T-helper 17 cell (primary cell): ENCODE measurements at places on chromosomes 5 and 9.

- no peak for DNase-seq
Measured at GRCh38 chr9:122036408-122036807, 56.7 kb downstream of the TTLL11 start.

DNA sequence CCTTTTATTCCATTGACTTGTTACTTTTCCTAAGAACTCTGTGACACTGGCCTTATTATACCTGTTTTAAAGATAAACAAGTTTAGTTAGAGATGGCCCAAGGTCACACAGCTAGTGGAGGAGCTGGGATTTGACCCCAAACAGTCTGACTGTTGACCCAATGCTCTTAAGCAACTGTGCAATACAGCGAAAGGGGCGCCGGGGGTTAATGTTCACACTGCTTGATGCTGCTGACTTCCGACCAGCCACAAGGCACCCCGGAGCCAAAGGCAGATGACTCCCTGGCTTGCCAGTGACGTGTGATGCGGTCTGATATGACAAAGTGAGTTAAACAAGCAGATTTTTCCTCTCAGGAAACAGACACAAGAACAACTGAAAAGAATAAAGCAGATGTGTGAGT is 23.9 kb downstream of the PIK3R1 start:
- peak; percentile 49 for DNase-seq

DNA sequence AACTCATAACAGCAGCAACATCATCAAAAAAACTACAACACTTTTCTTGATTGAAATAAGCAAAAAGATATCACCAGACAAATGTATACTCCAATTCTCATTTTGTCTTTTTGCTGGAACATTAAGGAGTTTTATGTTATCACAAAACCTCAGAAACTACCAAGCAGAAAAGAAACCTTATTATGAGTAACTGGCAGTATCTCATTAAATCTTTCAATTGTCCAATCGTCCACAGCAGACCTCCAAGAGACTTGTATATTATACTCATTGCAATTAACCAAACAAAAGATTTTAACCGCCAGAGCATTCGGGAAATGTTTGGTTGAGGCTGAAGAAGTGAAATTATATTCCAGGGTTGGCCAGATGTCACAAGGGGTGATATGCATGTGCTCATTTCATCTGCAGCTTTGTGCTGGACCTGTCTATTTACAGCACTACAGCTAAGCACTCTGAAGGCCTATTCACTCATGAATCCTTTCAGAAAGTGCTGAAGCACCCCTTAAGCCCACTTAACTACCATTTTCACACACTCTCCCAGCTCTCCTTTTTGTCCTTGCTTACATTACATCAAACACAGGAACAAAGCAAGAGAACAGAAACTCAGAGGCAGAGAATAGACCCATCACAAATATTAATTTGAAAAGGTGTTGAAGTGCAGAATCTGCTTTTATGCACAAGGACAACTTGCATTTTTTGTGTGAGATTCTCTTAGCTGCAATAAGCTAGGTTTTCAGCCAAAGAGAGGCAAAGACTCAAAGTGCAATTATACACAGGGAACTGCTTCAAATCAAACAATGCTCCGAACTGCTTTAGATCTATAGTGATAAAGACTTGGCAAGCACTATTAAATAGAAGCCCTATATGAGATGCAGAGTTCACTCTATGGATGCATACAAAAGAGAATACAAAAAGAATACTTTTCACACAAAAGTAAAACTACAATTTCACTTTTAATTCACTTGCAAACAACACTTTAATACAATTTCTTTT is 150.4 kb upstream of the POU5F2 start:
- no peak for DNase-seq

- DNase-seq: peak; percentile 29
Measured at GRCh38 chr9:84953797-84954705, 284.5 kb downstream of the NTRK2 start.

DNA sequence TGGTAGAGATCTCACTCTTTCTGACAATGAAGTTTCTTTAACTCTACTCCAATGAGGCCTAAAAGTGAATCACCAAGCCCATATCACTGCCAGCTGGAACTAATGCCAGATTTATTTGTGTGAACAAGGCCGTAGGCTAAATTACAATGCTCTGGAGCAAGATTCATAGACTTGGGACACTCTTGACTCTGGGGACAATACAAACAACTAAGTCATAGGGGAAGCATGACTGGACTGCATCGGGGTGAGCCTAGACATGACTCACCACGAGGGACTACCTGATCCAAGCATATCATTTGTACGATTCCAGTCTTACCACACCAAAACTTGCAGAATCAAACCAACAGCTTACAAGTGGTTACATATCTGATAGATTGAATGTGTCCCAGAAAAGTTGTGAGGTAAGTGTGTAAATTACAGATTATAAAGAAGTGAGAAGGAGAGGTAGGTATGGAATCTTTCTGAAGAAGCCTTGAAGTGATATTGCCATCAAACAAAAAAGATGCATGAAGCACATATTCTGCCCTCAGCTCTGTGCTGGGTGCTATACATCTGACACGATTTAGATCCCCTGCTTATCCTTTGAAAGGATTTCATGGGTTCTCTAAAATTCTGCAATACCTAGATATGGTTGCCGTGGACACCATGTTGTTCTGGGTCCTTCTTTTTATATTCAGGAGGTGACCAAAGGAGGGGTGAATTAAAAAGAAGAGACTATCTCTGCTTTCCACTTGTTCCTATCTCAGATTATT is 199.3 kb upstream of the PDE4D start:
- no peak for DNase-seq

- DNase-seq: peak; percentile 40
Measured at GRCh38 chr5:142095651-142096330, 12.8 kb upstream of the NDFIP1 start.

GRCh38 chr5:53071738-53072137 is 37.8 kb downstream of the MOCS2 start:
- no peak for DNase-seq

GRCh38 chr9:94937214-94937903 is 210.9 kb downstream of the AOPEP start:
- no peak for DNase-seq

- no peak for DNase-seq
Measured at GRCh38 chr5:72064801-72065570, 42.3 kb upstream of the MAP1B start.

GRCh38 chr5:110716247-110717245 is 9.9 kb downstream of the TMEM232 start:
- no peak for DNase-seq

DNA sequence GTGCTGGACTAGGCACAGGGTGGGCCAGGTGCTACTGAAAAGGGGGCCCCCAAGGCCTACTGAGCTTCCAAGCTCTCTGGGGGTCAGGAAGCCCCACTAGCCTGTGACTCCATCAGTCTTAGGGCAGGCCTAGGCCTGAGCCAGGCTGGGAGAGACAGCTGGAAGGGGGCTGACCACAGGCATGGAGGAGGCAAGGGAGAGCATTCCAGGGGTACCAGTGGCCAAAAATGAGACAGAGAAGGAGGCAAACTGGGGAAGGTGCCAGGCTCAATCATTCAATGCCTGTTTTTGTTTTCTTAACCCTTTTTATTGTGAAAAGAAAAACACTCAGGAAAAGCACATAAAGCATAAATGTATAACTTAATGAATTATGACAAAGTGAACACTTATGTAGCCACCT is 26.2 kb upstream of the TCF7 start:
- DNase-seq: no peak

DNA sequence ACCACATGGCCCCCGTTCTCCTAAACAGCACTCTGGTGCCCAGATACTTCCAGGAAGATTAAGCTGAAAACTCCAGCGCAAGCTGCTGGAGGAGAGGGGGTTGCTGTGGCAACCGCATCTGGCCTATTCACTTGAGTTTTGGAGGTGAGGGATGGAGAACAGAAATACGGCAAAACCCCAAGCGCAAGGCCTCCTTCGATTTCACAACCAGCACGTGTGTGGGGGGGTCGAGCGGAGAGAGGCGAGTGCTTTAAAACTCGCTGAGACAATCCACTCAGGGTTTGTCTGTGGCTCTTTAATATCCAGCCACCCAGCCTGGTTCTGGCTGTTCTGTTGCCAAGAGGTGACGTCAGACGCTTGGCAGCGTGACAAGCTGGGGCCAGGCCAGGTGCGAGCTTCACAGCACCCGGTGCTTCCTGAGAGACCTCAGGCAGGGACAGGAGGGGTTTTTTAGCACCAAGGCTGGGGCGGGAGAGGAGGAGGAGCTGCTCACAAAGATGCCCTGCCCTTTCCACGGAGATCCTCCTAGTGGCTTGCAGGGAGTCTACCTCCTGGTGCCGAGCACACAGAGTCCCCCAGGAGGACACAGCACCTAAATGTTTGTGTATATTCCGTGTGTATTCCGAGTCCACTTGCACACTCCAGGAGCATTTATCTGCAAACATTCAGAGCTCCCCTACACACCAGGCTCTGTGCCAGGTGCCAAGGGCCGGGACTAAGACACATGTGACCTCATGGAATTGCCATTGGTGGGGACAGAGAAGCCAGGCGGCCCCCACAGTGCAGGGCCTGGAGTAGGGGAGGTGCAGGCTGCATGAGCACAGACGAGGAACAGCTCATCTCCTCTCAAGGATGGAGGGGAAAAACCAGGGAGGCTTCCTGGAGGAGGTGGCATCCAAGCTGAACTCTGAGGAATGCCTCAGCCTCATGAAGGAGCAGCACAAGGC is 194.6 kb downstream of the OLFM1 start:
- DNase-seq: no peak

DNA sequence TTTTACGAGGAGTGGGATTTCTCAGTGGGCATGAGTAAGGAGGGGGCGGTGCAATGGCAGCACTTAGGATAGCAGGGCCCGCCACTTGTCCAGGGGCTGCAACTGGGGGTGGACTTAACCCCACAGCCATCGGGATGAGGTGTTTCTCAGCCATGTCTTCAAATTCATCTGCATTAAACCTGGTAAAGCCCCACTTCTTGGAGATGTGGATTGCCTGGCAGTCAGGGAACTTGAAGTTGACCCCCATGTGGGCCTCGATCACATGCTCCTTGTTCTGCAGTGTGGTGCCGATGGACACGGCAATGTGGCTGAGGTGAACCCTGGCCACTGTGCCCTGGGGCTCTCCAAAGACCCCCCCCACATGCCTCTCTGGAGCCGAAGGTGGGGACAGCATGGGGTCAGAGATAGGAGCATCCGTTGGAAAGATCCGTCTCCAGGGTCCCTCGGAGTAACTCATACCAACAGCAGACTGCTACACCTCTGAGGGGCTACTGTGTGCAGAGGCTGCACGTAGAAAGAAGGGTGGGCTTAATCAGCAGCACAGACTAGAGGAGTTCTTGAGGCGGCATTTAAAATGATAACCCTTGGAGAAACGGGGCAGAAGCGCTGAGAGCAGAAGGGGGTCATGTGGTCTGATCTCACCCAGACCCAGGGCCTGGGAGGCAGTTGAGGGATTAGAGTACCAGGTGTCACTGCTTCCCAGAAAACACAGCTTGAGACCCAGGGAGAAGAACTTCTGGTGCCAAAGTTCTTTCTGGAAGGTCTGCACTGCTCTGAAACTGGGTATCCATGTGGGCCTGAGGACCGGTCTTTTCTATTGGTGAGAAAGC is 141.4 kb downstream of the MTX3 start:
- DNase-seq: no peak

GRCh38 chr9:70618784-70619183 is 204.3 kb upstream of the KLF9 start:
- DNase-seq: no peak

DNA sequence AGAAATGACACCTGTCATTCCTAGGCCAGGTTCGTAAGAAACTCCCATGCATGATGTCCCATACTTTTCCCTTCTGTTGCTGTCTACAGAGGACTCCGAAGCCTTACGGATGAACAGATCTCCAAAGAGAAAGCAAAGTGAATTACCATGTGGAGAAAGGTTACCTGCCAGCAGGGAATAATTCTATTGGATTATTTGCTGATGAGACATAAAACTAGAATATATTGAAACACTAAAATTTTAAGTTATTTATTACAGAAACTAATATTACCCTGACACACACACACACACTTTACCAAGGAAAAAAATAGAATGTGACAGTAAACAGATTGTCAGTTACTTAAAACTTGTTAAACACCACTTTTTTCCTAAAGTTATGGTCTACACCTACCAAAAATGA is 452.7 kb upstream of the DAB2 start:
- DNase-seq: no peak

GRCh38 chr9:80233906-80234305 is 662.1 kb downstream of the TLE4 start:
- DNase-seq: no peak

GRCh38 chr5:140000332-140000731 is 42.8 kb downstream of the NRG2 start:
- DNase-seq: no peak

DNA sequence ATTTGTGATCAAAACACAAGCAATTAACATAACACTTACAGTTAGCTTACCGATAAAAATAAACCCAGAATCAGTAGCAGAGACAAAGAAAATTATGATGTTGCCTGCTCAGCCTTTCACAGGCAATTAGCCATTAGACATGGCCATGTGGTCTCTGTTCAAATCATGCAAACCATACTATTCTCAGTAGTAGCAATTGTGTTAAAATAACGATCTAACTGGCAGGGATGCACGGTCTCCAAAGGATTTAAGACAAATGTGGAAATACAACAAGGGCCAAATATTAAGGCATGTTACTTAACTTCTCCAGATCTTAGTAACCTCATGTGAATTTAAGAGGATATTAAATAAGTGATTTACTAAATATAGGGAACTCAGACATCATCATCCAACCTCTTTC is 59.5 kb downstream of the PTBP3 start:
- DNase-seq: no peak

DNA sequence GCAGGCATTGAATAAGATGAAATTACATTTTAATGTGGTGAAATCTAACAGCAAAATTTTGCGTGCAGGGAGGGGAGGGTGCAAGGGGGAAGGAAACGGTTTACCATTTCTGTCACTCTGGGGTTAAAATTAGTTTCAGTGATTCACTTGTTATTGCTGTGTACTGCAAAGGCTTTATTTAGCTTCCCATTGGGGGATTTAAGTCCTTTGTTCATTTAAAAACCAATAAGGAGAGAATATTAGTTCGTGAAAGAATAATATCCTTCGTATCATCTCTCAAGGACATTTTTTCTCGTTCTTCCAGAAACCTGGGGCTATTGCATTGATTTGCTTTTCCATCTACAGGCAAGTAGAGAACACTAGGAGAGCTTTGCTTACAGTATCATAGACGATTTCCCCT is 667.8 kb upstream of the RGMB start:
- no peak for DNase-seq

GRCh38 chr9:114849450-114849849 is 43.6 kb upstream of the TNFSF15 start:
- no peak for DNase-seq

DNA sequence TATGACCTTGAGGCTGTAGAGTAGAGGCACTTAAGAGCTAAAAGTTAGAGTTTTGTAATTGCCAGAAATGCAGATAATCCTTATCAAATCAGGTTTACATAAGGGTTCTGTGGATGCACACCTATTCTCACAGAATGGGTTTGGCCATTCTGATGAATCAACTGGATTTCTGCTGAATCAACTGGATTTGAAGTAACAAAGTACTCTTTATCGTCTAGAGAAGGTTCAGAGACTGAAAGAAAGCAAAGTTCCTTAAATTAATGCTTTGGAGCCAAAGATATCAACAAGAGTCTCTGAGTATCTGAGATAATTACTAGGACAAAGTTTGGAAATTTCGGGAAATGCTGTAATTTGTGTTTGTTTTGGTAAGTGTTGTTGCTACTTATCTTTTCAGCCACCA is 669.6 kb upstream of the ZNF608 start:
- no peak for DNase-seq

- DNase-seq: no peak
Measured at GRCh38 chr5:150294551-150295071, 5.0 kb upstream of the CAMK2A start.

- no peak for DNase-seq
Measured at GRCh38 chr5:129459777-129460671, at the start of gene ADAMTS19. ADAMTS19 (plus strand) TSS chr5:129460298; CDS start chr5:129460392, 94 bp downstream.
